ENCODE measurements at places on chromosomes 7 and 10. TPM values are rescaled to one million over a fixed set of nuclear protein-coding genes. Genes with fewer than 3 reads are reported as not detected.

The SLC13A4 gene
- total RNA-seq, result not detected

The MTPN gene
- total RNA-seq, result 112 TPM

The FGL2 gene
- total RNA-seq, result not detected

The WEE2 gene
- not detected for total RNA-seq

The CCM2 gene
- total RNA-seq, result 45.7 TPM

The OPN1SW gene
- not detected for total RNA-seq

The FAM25C gene
- total RNA-seq, result 0.98 TPM

The ACSM6 gene
- total RNA-seq, result not detected
